Stimulated activated CD4-positive, alpha-beta T cell treated with anti-CD3 and anti-CD28 coated beads, Interleukin-2, amount 100 ng/mL, for 24 hours (primary cell): ENCODE measurements at places on chromosomes 2 and 18.

- DNase-seq: no peak
Observed at GRCh38 chr2:125656190-125656589, 999.8 kb upstream of the GYPC start.

DNA sequence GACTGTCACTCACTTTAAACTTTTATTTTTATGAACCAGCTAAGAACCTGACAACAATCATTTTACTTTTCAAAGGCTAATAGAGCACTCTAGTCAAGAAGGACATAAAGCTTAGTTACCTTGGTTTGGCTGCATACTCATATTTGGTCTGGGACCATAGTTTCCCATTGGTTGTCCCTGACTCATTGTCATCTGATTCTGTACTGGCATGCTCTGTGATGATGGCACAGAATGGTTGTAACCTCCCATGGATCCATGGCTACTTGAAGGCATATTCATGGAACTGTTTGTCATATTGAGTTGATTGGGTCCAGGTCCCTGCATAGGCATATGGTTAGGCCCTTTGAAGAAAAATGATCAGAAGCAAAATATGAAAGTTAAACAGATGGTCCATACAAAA lies 37.9 kb downstream of the SS18 start:
- DNase-seq: no peak

DNA sequence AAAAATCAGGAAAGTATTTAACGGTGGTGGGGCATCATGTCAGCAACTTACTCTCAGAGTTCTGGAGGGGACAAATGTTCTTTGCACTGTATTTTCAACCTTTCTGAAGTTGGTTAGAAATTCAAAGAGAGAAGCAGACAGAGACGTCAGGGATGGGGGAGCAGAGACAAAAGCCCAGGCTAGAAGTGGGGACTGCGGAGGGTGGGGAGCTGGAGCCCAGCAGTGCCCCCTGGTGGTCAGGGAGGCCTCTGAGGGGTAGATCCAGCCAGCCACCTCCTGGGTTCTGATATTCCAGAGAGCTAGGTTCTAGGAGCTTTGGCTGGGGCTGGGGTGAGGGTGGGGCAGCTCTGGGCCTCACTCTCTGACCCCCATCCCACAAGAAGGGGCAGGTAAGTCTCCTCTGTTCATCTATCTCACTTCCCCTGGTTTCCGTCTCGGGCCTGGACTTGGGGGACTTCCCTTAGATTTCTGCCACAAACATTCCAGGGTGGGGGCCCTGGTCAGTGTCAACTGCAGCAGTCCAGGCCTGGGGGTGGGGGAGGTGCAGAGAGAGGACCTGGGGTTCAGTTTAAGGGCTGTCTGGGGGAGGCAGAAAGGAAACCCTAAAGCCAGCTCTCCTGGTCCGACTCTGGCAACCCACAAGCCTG lies 8.9 kb downstream of the TNS1 start:
- DNase-seq: peak; percentile 65

DNA sequence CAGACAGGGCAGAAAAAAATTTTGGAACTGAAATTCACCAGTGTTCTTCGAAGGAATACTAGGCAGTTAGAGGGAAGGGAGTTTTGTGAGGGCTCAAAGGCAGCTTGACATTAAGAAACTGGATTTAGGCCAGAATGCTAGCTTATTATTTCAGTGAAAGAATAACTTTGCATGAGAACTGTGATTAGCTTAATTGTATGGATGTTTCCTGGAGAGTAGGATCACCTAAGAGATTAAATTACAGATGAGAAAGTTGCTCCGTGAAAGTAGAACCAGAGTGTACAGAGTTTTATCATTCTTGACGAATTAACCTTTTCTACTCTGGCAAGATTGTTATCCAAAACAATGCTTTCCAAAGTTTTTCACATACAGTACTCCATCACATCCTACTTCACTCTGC lies 6.2 kb downstream of the SPAG16 start:
- DNase-seq: no peak

DNA sequence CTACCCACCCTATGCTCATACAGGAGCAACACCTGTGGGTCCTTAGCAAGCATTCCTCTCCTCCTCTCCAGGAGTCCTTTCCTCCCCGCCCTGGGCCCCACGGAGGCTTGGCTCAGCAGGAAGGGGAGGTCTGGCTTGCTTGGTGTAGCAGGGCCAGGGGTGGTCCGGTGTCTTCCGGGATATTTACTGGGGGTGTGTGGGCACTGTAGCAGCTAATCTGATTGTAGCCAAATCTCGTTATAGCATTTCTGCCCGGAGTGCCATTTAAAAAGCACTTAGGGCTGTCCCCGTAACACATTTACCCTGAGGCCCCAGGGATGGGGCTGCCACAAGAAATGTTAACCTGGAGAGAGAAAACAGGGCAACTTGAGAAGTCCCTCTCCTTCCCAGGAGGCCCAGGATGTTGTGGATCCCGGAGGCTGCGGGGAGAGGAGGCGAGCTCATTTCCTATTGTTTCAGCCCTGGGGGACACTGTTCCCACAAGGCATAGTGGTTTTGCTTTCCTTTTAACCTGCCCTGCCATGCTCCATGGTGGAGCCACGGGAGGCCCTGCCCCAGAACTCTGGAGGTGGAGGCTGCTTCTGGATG lies 134.5 kb downstream of the CLIP4 start:
- no peak for DNase-seq

- DNase-seq: no peak
Observed at GRCh38 chr2:21489080-21489479, 365.3 kb downstream of the TDRD15 start.
